ENCODE measurements at places on chromosomes 2 and 18. TPM values are rescaled to one million over a fixed set of nuclear protein-coding genes. Genes with fewer than 3 reads are reported as not detected.

HES6 gene
- 2.5 TPM for total RNA-seq

DNA sequence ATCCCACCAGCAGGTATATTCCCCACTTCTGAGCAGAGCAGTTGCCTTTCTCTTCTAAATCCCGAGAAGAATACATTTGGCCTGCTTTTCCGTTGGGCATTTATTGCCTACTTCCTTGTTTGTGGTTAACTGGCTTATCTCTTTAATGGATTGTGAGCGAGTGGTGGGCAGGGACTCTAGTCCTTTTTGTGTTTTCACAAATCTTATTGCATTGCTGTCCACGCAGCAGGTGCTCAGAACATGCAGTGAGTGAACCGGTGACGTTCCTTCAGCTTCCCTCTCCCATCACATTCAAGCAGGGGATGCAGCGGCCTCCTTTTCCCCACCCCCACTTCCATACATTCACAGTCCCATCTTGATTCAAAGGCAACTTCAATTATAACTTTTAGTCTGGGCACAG is 28.9 kb upstream of the GAREM2 start:
- no peaks in the 10 kb centered on the region for H3K36me3 ChIP-seq
- no peak for DNase-seq
- no peaks in the 10 kb centered on the region for H3K27me3 ChIP-seq
- no peak overlapping the region for H3K4me3 ChIP-seq
- H3K27ac ChIP-seq, result no peak overlapping the region
- no peaks in the 10 kb centered on the region for H3K4me1 ChIP-seq

SLC14A1 gene
- 11.4 TPM for total RNA-seq

MC2R gene
- not detected for total RNA-seq

DNA sequence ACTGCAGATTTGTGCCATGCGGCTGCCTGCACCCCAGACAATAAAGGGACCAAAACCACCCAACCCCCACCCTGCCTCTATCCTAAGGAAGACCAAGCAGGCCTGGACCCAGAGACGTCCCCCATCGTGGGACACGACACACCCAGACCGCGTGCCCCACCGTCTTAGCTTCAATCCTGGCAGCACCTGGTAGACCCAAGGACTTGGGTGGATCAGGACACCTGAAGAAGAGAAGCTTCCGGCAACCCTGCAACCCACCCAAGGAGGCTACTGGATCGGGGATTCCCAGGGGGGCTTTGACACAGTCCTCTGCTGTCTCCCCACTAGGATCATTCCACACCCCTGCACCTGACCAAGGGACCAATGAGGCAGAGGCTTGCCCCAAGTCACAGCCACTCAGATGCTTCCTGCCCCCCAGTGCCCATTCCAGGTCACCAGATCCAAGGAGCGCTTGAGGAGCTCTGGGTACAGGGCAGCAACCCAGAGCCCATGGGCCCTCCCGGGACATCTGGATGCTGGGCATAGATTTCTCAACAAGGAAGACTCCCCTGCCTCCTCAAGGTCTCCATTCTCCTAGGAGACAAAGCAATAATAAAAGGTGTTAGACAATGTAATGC is 3.6 kb downstream of the ALPI start:
- no peak for DNase-seq
- no peaks in the 10 kb centered on the region for H3K4me1 ChIP-seq
- no peaks in the 10 kb centered on the region for H3K27me3 ChIP-seq
- no peaks in the 10 kb centered on the region for H3K36me3 ChIP-seq

CLEC4F gene
- 0.16 TPM for total RNA-seq

- no peak overlapping the region for H3K4me3 ChIP-seq
- DNase-seq, result no peak
- no peak overlapping the region for H3K27ac ChIP-seq
- peaks cover 8% of the 10 kb centered on the region for H3K36me3 ChIP-seq
Observed at GRCh38 chr2:9335322-9335832, 88.0 kb downstream of the ITGB1BP1 start.

- no peaks in the 10 kb centered on the region for H3K36me3 ChIP-seq
- DNase-seq, result no peak
- H3K4me3 ChIP-seq, result peak overlapping the region; percentile 30
Observed at GRCh38 chr2:197674060-197674459, 1.3 kb downstream of the RFTN2 start.

- DNase-seq, result no peak
- no peaks in the 10 kb centered on the region for H3K36me3 ChIP-seq
- no peak overlapping the region for H3K27ac ChIP-seq
- no peaks in the 10 kb centered on the region for H3K27me3 ChIP-seq
- H3K4me1 ChIP-seq, result peaks cover 4% of the 10 kb centered on the region
Observed at GRCh38 chr2:73965053-73965452, 19.7 kb upstream of the TET3 start.

- no peak for DNase-seq
Observed at GRCh38 chr2:241193271-241193670, 4.8 kb downstream of the ANO7 start.

RESP18 gene
- not detected for total RNA-seq

DNA sequence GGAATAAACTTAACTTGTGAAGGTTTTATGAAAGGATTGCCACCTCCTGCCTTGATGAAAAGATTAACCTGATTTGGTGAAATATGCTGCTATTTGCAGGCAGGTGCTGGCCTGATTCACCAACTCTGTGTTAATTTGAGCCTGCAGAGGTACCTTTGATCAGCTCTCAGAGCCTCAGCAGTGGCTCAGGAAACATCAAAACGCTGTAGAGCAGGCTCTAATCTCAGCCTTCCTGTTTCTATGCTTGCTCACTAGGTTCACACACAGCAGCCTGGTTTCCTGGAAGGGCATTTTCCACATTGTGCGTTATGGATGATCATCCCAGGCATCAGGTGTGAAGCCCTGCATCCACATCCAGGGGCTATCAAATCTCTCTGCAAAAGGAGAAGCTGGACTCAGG is 16.9 kb downstream of the TGIF1 start:
- no peak overlapping the region for H3K4me3 ChIP-seq
- H3K36me3 ChIP-seq, result no peaks in the 10 kb centered on the region
- H3K4me1 ChIP-seq, result no peaks in the 10 kb centered on the region
- DNase-seq, result no peak
- no peaks in the 10 kb centered on the region for H3K27me3 ChIP-seq

GRCh38 chr2:65386989-65387388 is 45.4 kb downstream of the SPRED2 start:
- no peak overlapping the region for H3K4me3 ChIP-seq
- H3K4me1 ChIP-seq, result peaks cover 74% of the 10 kb centered on the region
- no peaks in the 10 kb centered on the region for H3K36me3 ChIP-seq
- no peaks in the 10 kb centered on the region for H3K27me3 ChIP-seq
- no peak for DNase-seq

CFAP221 gene
- total RNA-seq, result 1.1 TPM

- H3K36me3 ChIP-seq, result no peaks in the 10 kb centered on the region
- no peak for DNase-seq
- no peaks in the 10 kb centered on the region for H3K27me3 ChIP-seq
- no peaks in the 10 kb centered on the region for H3K4me1 ChIP-seq
- no peak overlapping the region for H3K4me3 ChIP-seq
Observed at GRCh38 chr2:13524492-13524891, 807.8 kb downstream of the TRIB2 start.

NT5DC4 gene
- not detected for total RNA-seq

DNA sequence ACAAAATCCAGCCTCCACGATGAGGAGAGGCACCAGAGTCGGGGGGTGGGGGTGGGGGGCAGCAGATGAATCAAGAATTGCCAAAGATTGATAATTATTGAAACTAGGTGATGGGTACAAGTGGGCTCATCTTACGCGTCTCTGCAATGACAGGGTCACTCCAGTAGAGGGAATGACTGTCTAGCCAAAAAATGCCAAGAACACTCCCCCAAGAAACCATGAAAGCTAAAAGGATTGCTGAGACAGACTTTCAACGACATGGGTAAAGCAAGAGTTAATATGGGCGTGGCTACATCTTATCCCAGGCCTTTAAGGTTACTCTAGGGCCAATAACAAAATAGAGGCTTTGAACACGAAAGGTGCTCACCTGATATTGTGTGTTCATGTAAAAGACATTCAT is 86.5 kb downstream of the STK39 start:
- H3K4me1 ChIP-seq, result peaks cover 39% of the 10 kb centered on the region
- DNase-seq, result no peak
- peaks cover 6% of the 10 kb centered on the region for H3K36me3 ChIP-seq
- no peaks in the 10 kb centered on the region for H3K27me3 ChIP-seq
- H3K27ac ChIP-seq, result no peak overlapping the region

GRCh38 chr18:25518716-25519053 is 166.7 kb upstream of the ZNF521 start:
- H3K4me3 ChIP-seq, result no peak overlapping the region
- no peaks in the 10 kb centered on the region for H3K36me3 ChIP-seq

CNGA3 gene
- not detected for total RNA-seq

GRCh38 chr18:55173291-55173690 is 214.0 kb upstream of the CCDC68 start:
- no peaks in the 10 kb centered on the region for H3K27me3 ChIP-seq
- H3K4me1 ChIP-seq, result no peaks in the 10 kb centered on the region
- H3K27ac ChIP-seq, result no peak overlapping the region
- H3K36me3 ChIP-seq, result no peaks in the 10 kb centered on the region
- DNase-seq, result no peak

- no peak overlapping the region for H3K4me3 ChIP-seq
- H3K4me1 ChIP-seq, result no peaks in the 10 kb centered on the region
- H3K27ac ChIP-seq, result no peak overlapping the region
- no peak for DNase-seq
- no peaks in the 10 kb centered on the region for H3K27me3 ChIP-seq
Observed at GRCh38 chr18:48968412-48969215, 17.8 kb upstream of the SMAD7 start.

GRCh38 chr18:5693699-5694294 is 150.0 kb upstream of the EPB41L3 start:
- H3K27ac ChIP-seq, result no peak overlapping the region
- DNase-seq, result no peak
- H3K36me3 ChIP-seq, result no peaks in the 10 kb centered on the region
- no peaks in the 10 kb centered on the region for H3K4me1 ChIP-seq

ATP6V1B1 gene
- total RNA-seq, result not detected

MOB4 gene
- 35.9 TPM for total RNA-seq

GRCh38 chr18:67776929-67777328 is 260.4 kb upstream of the DSEL start:
- DNase-seq, result no peak
- H3K27ac ChIP-seq, result no peak overlapping the region
- no peak overlapping the region for H3K4me3 ChIP-seq
- no peaks in the 10 kb centered on the region for H3K4me1 ChIP-seq
- H3K36me3 ChIP-seq, result no peaks in the 10 kb centered on the region

DNA sequence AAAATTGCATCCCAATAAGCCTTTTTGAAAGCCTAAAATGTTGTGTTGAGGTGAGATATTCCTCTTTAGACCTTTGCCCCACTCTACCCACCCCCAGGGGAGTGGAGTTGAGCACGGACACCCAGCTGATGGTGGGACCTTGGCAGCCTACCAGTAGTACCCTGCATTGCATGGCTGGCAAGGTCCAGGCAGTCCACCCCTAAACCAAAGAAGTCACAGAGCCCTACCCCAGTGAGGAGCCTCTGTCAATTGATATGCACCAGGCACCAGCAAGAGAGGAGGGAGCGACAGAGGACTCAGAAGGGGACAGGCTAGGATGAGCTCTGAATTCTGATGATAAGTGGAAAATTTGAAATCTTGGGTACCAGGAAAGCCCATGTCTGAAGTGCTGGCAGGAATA is 38.6 kb downstream of the MARCO start:
- no peaks in the 10 kb centered on the region for H3K4me1 ChIP-seq
- no peak for DNase-seq
- no peak overlapping the region for H3K4me3 ChIP-seq

GRHL1 gene
- total RNA-seq, result 1.3 TPM

GRCh38 chr2:165044505-165045303 is 89.4 kb upstream of the SLC38A11 start:
- no peaks in the 10 kb centered on the region for H3K27me3 ChIP-seq
- DNase-seq, result no peak
- no peak overlapping the region for H3K27ac ChIP-seq

- H3K4me1 ChIP-seq, result no peaks in the 10 kb centered on the region
- no peak overlapping the region for H3K4me3 ChIP-seq
- no peak overlapping the region for H3K27ac ChIP-seq
- H3K27me3 ChIP-seq, result no peaks in the 10 kb centered on the region
- peaks cover 29% of the 10 kb centered on the region for H3K36me3 ChIP-seq
Observed at GRCh38 chr18:21538230-21538629, 62.3 kb downstream of the ESCO1 start.

SERPINB11 gene
- total RNA-seq, result not detected

GRCh38 chr2:187554011-187554703 is at the start of gene TFPI:
TSS of gene TFPI (minus strand) at chr2:187554435. CDS start at chr2:187503768, 50,667 bp downstream.
- H3K27me3 ChIP-seq, result no peaks in the 10 kb centered on the region
- no peaks in the 10 kb centered on the region for H3K36me3 ChIP-seq
- H3K27ac ChIP-seq, result peak within 1 kb of the TSS; percentile 73
- H3K4me3 ChIP-seq, result peak within 1 kb of the TSS; percentile 50
- DNase-seq, result no peak

DNA sequence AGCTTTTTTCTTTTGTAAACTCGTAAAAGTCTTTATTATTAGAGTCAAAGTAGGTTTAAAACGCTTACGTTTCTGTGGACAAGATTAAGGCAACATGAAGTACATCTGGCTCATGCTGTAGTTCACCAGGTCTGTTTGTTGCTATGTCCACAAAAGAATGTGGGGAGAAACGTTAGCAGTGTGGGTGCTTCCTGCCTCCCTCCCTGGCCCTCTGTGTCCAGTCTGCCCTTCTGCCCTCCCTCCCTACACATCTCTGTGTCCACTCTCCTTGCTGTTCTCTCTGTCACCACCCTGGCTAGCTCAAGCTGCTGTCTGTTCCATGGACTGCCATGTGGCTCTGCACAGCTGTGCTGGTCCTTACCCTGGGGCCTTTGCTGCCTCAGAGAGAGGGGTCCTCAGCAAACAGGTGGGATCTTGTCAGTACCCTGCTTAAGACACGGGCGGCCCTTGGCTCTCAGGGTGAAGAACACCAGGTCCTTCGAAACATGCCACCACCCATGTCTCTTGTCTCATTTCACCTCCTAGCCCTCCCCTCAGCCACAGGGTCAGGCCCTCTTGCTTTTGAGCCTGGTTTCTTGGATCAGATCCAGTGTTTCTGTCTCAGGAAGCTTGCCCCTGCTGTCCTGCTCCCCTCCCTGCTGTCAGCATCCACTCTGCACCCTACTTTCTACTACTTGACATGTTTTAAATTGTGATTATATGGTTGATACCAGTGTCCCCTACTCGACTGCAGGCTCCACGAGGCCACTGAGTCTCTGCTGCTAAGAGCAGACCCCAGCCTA is 79.2 kb downstream of the LIMS1 start:
- peak overlapping the region; percentile 13 for H3K27ac ChIP-seq
- no peaks in the 10 kb centered on the region for H3K36me3 ChIP-seq
- H3K4me3 ChIP-seq, result no peak overlapping the region
- peaks cover 51% of the 10 kb centered on the region for H3K4me1 ChIP-seq
- no peak for DNase-seq
- no peaks in the 10 kb centered on the region for H3K27me3 ChIP-seq

DNA sequence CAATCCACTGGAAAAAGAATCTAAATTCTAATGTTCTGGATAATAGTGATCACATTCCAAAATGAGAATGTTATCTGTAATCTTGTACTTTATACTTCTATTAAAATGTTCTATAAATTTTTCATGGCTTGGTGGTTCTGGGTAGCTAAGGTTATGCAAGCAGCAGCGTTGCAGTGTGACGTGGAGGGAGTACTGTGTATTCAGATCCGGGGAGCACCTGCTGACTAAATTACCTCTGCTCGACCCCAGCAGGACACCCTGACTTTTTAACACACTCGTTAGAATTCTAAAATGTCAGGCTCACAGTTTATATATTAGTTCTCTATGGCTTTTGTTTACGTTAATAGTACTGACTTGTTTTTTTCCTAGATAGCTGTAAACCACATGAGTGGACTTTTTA is 13.0 kb downstream of the ATIC start:
- H3K27me3 ChIP-seq, result no peaks in the 10 kb centered on the region
- no peak overlapping the region for H3K4me3 ChIP-seq
- DNase-seq, result no peak
- no peak overlapping the region for H3K27ac ChIP-seq
